ENCODE measurements at places on chromosomes 6 and 20.

DNA sequence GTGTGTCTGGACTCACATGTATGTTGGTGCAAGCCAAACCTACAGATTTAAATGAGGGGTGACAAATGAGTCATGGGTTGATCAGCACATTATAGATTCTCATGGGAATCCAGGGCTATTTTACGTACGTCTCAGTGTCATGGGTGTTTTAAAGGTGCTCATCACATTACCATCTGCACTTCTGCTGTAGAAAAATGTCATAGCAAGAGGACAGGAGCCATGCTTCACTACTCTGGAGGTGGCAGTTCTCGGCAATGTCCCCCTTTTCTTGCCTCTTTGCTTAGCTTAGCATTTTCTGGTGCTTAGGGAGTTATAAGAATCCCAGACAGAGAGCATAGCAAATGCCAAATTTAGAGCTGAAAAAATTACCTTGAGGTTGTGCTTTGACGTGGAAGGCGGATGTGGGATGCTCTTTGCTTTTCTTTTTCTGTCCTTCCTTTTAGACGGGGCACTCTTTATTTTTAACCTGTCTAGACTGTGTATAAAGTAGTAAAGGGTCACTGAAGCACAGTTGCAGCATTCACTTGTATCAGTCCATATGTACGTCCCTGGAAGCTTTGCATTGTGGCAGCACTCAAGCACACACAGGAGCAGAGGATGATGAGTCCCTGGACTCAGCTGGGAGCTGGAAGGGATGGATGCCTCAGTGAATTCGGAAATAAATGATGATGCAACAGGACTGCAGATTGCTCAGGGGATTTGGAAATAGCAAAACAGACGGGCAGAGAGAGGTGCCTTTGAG lies 139.7 kb downstream of the SYNDIG1 start:
- no peak for DNase-seq

- DNase-seq, result no peak
These were observed 71.0 kb downstream of the PLAGL1 start for GRCh38 chr6:143936778-143937667.

DNA sequence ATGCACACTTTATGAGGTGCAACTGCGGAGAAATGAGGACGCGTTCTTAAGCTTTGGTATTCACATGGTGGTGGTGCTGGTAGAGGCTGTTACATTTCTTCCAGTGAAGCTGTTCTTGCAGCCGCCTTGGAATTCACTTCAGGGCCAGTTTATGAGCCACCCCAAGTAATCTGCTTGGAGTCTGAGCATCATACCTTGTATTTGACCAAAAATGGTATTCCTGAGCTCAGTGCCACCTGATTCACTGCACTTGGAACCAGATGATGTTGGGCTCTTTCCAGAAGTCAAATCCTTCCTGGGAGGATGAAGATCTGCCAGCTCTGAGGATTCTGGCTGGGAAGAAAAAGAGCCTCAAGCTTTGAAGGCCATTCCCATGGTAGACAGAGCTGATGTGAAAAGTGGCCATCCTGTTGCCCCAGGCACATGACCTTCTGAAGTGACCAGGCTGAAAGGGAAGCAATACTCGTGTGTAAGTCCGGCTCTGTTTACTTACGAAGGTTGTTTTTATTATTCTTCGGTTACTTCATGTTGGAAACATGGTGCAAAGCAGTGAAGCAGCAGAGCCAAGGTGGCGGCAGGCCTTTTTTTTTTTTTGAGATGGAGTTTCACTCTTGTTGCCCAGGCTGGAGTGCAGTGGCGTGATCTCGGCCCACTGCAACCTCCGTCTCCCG lies 7.7 kb downstream of the MANBAL start:
- DNase-seq, result no peak

- no peak for DNase-seq
These were observed 15.9 kb upstream of the PCK1 start for GRCh38 chr20:57544838-57545564.

All from stimulated activated CD4-positive, alpha-beta T cell treated with anti-CD3 and anti-CD28 coated beads, Interleukin-1b, Interleukin-23, amount 100 ng/mL, for 1 hour (primary cell).